HL-60 (cell line): ENCODE measurements at places on chromosomes 2 and 18.

DNA sequence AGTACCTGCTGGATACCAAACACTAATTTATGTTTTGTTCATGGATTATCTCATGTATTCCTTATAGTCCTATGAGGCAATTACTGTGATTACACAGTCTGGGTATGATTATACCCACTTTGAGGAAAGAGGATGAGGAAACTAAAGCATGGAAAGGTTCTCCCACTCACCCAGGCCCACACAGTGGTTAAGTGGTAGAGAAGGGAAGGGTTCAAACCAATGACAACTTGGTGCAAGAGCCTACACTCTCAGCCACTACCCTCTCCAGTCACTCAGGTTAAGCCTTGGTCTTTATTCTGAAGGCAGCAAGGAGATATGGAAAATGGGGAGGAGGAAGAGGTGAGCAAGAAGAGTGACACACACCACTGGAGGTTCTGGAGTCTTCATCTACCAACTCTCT is 64.5 kb upstream of the PPP1CB start:
- no peak for DNase-seq

DNA sequence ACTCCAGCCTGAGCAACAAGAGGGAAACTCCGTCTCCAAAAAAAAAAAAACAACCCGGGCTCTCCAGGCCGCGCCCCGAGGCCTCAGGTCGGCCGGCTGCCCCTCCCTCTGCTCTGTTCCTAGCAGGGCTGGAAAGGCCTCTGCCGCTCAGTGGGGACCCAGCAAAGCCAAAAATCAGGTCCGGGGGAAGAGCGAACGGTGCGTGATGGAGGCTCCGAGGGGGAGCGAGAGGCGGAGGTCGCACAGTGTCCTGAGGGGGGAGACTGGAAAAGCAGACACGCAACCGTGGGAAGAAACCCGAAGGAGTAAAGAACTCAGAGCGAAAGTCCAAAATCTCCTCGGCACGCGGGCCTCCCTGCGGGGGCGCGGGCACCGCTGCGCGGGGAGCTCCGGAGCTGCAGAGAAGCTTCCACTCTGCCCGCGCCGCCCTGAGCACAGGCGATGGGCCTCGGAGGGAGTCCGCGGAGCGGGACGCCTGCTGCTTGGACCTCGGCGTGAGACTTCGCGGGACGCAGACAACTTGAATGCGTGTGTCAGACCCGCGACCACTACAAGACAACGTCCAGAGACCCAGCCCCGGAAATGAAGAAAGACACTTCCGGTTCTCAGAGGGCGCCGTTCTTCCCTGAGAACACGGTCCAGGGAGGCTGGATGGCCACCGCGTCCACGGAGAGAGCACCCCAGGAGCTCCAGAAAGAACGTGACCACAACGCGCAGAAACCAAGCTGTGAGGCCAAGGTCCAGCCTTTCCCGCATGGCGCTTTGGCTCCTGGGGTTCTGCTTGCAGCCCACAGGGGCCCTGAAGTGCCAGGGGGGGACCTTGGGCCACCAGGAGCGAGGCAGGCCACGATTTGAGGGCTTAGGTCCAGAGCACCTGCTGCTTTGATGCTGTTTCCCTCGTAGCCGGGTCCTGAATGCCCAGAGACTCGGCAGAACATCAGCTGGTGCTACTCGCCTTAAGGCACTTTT is 219.8 kb downstream of the DPP10 start:
- no peak for DNase-seq

DNA sequence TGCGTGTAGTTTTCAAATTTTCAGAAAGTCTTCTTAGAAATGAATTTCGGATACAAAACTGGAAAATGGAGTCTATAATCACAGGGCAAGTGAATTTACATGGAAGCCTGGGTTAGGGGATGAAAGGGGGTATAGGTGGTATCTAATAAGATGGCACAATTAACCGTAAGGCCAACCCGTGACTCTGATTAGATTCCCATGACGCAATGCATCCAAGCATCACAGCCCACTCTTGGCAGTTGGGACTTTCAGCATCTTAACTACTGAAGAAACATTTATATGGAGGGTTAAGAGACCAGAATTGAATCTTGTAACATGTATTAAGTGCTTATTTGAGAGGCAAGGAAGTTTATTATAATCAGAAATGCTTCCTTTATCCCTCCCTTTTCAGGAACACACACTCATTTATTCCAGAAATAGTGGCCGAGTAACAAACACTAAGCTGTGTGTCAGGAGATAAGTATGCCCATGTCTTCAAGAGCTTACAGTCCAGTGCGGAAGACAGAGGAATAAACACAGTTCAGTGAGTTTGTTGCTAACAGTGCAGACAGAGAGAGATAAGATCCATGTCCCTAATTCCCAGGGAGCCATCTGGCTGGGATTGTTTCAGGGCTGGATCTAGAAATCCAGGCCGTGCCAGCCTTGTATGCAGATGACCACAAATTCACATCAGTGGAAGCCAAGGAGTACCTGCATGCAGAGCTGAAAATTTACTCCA is 151.2 kb downstream of the ANTXR1 start:
- no peak for DNase-seq

DNA sequence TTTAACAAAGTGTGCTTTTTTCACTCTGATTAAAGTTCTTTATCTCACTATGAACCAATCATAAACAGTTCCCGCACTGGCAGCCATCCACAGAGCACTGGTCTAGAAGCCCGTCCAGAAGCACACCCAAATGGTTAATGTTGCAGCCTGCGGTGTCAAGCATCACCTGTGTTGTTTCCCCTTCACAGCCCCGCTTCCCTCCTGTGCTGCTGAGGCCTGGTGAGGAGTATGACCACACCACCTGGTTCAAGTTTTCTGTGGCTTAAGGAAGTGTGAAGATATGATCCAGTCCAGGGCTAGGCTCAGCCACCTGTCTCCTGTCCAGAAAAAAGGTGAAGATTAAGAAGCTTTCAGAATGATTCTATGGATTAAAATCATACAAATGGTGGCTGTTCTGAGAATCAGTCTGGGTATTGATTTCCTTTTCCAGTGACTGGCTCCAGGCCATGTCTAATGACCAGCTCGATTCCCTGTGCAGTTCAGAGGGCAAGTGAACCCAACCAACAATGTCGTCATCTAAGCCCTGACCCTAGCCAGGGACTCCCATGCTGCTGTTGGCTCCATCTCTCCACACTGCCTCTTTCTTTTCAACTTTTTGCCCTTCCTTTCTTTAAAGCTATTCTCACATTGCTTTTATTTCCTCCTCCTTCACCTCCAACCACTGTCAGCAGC is 17.7 kb downstream of the SRSF7 start:
- no peak for DNase-seq

GRCh38 chr2:16037808-16038457 is 97.6 kb downstream of the MYCN start:
- no peak for DNase-seq

DNA sequence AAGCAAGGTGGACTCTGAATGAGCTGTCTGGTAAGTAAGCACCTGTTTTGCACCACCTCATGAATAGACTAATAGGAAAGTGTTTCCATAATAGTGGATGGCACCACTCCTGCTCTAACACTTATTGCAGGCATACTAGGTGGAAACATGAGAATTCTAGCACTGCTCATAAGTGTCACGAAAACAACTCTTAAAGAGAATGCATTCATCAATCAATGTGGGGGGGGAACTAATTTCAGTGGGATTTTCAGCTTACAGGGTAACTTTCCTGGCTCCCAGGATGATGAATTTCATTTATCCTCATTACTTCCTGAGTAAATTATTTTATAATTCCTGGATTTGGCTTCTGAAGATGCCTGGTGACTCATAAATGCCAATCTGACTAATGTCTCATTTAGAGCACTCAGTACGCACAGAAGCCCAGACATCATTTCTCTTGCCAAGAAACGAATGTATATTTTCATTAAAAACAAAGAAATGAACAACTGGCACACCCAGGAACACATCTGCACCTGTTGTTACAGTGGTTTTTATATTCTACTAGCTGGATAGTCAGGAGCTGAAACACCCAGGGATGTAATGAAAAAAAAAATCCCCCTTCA is 129.6 kb downstream of the PID1 start:
- DNase-seq, result no peak

GRCh38 chr2:108927936-108928659 is 60.9 kb downstream of the EDAR start:
- no peak for DNase-seq

DNA sequence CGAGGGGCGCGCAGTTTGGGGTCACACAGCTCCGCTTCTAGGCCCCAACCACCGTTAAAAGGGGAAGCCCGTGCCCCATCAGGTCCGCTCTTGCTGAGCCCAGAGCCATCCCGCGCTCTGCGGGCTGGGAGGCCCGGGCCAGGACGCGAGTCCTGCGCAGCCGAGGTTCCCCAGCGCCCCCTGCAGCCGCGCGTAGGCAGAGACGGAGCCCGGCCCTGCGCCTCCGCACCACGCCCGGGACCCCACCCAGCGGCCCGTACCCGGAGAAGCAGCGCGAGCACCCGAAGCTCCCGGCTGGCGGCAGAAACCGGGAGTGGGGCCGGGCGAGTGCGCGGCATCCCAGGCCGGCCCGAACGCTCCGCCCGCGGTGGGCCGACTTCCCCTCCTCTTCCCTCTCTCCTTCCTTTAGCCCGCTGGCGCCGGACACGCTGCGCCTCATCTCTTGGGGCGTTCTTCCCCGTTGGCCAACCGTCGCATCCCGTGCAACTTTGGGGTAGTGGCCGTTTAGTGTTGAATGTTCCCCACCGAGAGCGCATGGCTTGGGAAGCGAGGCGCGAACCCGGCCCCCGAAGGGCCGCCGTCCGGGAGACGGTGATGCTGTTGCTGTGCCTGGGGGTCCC is at the start of gene ITGA4:
TSS of gene ITGA4 (plus strand) at position 266 of the 620 bp plus-strand sequence. CDS start at position 535, 269 bp downstream.
- peak; percentile 90 for DNase-seq

DNA sequence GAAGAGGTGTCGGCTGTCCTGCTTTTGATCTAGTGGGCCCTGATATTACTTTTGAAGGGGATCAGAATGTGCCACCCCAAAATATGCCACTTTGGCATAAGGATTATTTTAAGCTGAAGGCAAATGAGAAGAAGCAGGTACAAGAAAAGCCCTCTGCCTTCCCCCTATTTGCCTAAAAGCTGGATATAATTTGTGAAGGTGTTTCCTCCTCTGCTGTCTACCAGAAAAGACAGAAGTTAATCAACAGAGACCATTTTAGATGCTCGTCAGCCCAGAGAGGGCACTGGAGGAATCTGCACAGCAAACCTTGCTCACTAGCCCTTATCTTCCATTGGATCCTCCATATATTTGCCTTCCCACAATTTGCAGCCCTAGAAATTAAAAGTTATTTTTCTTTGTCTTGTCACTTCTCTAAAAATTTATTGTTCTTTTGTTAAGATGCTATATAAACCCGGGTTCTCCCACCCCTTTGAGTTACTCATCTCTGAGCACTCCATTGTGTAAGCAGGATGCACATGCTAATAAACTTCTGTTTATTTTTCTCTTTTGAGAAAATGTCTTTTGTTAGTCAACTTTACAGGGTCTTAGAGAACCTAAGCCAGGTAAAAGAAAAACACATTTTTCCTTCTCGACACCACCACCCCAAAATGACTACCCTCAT is 163.2 kb upstream of the SLC1A4 start:
- no peak for DNase-seq

DNA sequence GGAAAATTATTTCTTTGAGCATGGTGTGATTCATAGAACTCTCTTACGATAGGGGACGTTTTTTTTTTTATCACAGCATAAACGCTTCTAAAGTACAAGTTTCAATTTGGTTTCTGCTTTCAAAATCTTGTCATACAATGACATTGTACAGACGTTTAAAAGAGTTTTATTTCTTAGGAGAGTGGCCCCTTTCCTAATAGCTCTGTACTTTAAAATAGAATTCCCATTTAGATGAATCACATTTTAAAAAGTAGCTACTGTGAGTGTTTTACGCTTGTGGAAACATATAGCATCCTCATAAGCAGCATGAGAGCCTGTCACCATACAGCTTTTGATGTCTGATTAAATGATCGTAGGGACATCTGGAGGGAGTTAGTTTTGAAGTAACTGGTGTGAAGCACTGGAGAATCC is 510.9 kb downstream of the PARD3B start:
- DNase-seq, result no peak

DNA sequence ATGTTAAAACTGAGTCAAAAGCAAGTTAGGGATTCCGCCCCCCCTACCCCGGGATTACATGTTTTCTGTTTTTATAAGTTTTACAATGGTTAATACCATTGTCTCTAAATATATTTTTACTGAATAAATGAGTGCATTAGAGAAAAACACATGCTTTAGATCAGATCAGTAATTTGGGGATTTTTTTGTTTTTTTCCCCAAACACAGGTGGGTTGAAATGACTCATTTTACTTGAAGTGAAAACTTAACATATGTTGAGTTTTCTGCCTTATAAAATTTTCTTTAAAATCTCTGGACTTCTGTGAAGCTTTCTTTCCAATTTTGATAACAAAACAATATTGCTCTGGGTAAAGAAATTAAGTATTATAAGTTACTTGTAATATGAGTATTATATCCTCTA is 114.4 kb downstream of the AGPS start:
- no peak for DNase-seq

GRCh38 chr2:133836691-133837345 is 268.6 kb upstream of the NCKAP5 start:
- no peak for DNase-seq

- no peak for DNase-seq
These were observed 12.9 kb downstream of the UBR3 start for GRCh38 chr2:169839954-169840746.

GRCh38 chr18:44136326-44136725 is 544.4 kb upstream of the SETBP1 start:
- DNase-seq, result no peak

- peak; percentile 32 for DNase-seq
These were observed 396 bp downstream of the CNOT9 start for GRCh38 chr2:218569038-218569431.

- peak; percentile 95 for DNase-seq
These were observed 228.6 kb downstream of the SATB2 start for GRCh38 chr2:199228887-199229819.

- DNase-seq, result no peak
These were observed 111.6 kb upstream of the DNMT3A start for GRCh38 chr2:25453199-25453905.

DNA sequence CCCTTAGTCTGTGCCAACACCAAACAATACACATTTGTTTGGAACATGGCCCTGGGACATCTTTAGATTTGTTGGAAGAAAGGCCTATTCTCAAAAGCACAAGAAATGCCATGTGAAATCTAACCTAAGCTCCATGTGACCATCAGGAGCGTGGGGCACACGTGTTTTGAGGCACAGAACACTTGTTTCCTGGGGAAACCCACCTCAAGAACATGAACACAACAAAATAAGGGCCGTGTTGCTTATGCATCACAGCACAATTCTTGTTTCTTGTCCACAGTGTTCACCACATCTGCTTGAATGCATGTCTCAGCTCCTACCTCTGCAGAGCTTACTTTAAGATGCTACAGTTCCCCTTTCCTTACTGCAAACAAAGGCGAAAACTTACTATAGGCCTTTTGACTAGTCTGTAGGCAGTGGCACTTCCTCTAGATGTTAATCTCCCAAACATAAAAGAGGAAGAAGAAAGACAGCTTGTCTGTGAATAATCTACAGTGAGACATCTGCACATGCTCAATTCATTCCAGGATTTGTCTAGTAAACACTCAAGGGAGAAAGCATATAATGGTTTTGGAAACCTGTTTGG is 165.0 kb downstream of the ANKRD44 start:
- peak; percentile 80 for DNase-seq
